Stimulated activated naive CD8-positive, alpha-beta T cell treated with anti-CD3 and anti-CD28 coated beads, Interleukin-15, Interleukin-2, amounts not matched to agents 100 U/mL and 50 U/mL, for 24 hours (primary cell): ENCODE measurements at places on chromosomes 11 and 22.

- no peak for DNase-seq
Observed at GRCh38 chr11:20008871-20009644, 151.2 kb downstream of the DBX1 start.

DNA sequence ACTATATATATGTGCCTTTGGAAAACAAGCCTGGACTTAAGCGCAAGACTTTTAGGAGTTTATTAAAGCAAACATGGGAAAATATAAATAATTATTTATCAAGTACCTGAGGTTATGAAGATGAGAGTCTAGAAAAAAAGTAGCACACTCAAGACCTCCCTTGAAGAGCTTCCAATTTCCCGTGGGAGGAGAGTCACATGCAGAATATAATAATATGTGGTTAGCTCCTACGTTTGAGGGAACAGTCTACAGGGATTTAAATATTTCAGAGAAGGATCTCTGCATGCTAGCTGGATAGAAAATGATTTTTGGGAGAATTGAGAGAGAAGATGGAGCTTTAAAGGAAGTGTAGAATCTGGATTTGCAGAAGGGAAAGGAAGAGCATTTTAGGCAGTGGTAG lies 183.8 kb downstream of the SWAP70 start:
- DNase-seq = no peak

GRCh38 chr11:518463-519202 lies 11.6 kb upstream of the RNH1 start:
- DNase-seq = peak; percentile 91

DNA sequence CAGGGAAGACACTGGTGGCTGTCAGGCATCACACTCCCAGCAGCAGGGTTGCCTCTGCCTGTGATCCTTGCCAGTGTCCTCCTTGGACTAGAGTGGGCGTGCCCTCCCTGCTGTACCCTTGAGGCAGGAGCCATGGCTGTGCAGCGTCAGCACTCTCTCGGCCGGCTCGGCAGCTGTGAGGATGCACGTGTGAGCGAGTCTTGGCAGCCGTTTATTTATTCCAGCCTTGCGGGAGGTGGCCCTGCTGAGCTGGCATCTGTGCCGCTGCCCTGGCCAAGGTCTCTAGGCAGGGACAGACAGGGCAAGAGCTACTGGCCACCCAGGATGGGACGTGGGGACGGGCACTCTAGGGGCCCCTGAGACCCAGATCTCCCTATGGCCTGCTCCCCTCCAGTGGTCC lies 33.9 kb downstream of the TSPAN4 start:
- no peak for DNase-seq

- DNase-seq = no peak
Observed at GRCh38 chr11:117022526-117022925, 75.7 kb downstream of the SIK3 start.

DNA sequence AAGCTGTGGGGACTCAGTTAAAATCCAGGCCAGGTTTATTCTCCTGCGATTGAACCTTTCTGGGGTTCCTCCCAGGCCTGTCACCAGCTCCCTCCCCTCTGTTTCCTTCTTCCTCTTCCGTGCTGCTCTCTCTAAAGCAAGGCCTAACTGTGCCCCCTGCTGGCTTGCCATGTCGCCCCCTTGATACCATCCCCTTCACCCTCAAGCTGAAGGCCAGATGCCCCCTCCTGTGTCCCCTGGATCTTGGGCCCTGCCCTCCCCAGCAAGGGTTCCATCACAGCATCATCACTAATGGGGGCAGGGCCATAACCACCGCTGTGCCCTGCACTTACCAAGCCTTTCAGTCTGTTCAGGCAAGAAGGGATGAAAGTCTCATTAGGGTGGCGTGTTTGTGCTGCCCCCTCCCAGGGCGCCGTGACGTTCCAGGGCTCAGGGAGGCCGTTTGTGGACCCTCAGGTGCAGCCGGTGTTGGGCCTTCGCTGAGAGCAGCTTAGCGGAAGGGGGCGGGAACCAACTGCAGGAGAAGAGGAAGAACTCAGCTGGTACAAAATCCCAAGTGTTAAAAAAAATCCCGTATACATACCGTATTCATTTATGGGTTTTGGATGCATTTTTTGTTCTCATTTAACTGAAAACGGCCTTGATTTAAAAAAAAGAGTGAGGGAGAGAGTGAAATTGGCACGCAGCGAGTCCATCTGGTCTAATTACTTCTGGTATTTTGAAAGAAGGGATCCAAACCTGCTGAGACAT lies 69.9 kb downstream of the MPPED1 start:
- peak; percentile 27 for DNase-seq

GRCh38 chr11:62919898-62920640 lies 1.1 kb downstream of the CHRM1 start:
- no peak for DNase-seq

- DNase-seq = no peak
Observed at GRCh38 chr11:104837969-104838639, 60.2 kb downstream of the CASP12 start.

GRCh38 chr11:115220911-115221310 lies 283.3 kb downstream of the CADM1 start:
- no peak for DNase-seq

DNA sequence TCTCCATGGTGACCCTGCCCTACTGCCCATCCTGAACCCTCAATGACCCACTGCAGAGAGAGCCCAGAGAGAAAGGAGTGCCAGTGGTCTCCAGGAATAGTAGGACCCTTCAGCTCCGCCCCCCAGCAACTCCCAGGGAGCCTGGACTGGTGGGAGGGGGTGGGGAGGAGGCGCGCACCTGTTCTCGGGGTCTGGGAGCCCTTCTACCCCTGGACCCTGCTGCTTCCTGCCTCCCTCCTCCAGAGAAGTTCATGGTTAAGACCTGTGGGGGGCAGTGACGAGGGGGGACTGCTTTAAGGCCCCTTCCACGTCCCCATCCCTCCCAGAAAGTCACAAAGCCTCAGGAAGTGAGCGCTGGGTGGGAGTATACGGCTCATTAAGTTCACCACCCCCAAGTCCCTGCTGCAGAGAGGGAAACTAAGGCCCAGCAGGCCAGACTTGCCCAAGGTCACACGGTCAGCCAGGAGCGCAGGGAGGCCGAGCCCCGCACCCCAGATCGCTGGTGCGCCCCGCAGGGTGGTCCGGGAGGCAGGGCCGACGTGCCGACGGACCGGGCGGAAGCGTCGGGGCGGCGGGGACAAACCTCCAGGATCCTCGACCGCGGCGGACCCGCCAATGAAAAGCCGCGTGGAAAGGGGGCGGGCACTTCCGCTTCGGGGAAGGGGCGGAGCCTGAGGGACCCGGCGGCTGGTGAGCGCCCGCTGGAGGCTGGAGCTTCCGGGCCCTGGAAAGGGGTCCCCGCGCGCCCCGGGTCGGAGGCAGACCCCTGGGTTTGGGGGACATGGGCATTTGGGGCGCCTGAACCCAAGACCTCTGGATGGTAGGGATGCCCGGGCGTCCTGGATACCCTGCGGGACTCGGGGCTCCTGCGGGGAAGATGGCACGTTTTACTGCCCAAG lies at the start of the genes NUDT22 and TRPT1:
TSS of gene NUDT22 (plus strand) at position 667 of the 899 bp plus-strand sequence. CDS start 379 bp downstream, outside the sequence.
TSS of gene TRPT1 (minus strand) at position 579 of the 899 bp plus-strand sequence. CDS start at position 253, 326 bp downstream.
- peak; percentile 97 for DNase-seq

- no peak for DNase-seq
Observed at GRCh38 chr11:120260616-120261015, 20.7 kb downstream of the POU2F3 start.
